Fibroblast of lung (primary cell): ENCODE measurements at places on chromosomes 7 and 10.

- DNase-seq = no peak
Observed at GRCh38 chr10:122056431-122057094, 67.6 kb downstream of the TACC2 start.

- DNase-seq = no peak
Observed at GRCh38 chr7:122867471-122867980, 18.7 kb downstream of the CADPS2 start.

DNA sequence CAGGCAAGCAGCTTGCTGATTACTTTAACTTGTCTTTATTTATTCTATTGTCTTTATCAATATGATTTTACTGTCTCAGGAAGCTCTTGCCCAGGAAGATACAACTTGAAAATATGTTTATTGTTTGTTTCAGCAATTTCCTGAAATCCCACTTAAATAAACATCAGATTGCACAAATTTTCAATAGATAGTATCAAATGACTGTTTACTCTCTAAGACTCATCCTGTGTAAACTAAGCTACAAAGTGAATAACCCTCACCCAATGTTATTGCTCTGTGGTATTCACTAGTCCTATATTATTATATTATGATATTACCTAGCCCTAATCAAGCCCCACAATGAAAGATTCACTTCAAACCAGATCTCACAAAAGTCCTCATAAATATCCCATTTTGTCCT, 130.4 kb upstream of the HPS1 start:
- no peak for DNase-seq

DNA sequence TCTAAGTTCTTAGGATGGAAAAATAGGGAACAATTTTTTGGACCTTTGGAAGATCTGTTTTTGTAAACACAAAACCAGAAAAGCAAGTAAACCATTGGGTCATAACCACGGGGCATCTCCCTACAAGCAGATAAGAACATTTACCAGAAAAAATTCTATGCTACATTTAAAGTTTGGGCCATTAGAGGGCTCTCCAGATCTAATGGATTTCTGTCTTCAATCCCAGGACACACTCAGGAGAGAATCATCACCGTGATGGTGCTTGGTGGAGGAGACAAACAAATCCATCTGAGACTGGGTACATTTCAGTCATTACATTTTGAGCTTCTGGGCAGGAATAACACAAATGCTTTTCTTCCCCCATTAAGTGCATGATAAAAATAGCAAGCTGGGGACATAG, 178.4 kb upstream of the TARP start:
- DNase-seq = peak; percentile 66

- no peak for DNase-seq
Observed at GRCh38 chr10:44673245-44673983, 237.7 kb upstream of the TMEM72 start.

- DNase-seq = no peak
Observed at GRCh38 chr7:121382473-121382872, 13.6 kb downstream of the FAM3C start.

- peak; percentile 42 for DNase-seq
Observed at GRCh38 chr10:88819290-88819689, 16.8 kb downstream of the LIPM start.
